ENCODE measurements at places on chromosomes 3 and 15.

DNA sequence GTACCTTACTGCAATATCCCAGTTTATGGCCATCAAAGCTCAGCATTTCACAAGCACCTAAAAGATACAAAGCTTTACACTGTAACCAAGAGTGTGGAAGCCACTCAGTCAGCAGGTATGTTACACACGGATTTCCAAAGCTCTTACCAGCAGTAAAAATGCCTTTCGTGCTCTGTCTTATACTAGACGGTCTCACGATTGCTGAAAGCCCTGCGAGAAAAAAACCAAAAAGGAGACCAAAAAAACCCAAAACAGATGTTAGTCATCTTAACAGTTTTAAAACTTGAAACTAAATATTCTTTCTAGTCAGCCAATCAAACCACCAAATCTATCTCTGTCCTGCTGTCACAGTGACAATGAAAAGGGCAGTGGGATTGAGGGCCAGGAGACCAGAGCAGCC, 39.0 kb downstream of the TAMM41 start:
- DNase-seq, result peak; percentile 61

- no peak for DNase-seq
Measured at GRCh38 chr15:101446518-101447167, 42.9 kb downstream of the PCSK6 start.

DNA sequence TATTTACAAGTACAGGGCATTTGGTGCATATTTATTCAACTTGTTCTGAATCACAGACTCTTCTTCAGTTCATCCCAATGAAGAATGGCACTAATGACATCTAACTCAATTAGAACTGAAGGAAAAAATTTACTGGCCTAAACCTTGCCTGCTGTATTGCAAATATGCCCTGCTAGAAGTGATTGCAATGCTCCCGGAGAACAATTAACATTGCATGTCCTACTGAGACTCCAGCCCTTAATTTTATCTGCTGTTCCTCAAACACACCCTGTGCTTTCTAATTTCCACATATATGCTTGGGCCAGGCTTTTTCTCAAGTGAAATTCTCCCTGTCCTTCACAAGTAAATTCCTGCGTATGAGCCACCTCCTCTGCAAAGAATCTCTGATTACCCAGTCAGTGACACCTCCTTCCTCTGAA, 8.3 kb downstream of the ACKR4 start:
- peak; percentile 69 for DNase-seq

DNA sequence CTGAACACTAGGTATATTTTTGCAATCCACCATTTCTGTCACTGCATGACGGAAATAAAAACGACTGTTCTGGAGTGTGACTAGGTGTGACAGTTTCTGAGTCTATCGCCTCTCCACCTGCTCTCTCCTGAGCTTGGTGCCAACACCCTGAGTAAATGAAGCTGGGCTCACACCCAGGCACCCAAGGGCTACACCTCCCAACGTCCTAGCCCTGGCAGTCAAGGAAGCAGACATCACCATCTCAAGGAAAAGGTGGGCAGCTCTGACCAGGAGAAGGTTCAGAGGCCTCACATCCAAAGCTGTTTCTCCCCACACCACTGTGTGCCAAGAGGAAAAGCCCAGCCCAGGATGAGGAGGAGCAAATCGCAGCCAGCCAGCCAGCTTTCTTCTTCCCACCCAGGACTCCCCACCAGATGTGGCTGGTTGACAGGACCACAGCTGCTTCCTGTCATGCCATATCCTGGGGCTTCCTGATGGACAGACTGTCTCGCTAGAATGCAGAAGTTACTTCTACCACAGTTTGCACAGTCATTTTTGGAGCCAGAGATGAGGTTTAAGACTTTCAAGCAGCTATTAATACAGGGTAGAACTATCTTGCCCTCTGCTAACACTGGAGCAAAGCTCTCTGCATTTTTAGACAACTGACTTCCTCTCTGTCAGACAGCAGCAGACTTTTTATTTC, 3.3 kb downstream of the SCAMP2 start:
- DNase-seq, result peak; percentile 42

DNA sequence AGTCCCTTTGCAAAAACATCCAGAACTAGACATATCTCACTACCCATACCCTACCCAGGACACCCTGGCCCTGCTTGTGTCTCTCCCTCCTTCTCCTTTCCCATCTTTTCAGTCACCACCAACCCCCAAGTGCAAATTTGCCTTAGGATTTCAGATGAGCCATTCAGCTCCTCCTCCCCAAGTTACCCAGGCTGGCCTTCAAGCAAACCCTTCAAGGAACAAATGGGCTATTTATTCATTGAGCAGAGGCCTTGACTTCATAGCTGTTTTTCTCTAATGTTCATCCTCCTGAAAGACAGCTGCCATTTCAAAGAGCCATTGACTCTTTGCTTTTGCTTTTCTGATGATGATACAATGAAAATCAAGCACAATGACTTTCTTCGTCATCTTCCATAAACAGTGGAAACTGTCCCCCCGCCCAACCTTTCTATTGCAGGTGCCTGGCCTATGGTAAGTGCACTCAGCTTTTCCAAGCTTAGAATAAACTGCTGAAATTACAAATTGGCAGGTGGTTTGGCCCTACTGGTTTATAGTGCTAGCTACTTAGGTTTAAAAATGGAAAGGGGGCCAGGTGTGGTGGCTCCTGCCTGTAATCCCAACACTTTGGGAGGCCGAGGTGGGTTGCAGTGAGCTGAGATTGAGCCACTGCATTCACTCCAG, 26.1 kb upstream of the KLHL6 start:
- DNase-seq, result no peak

DNA sequence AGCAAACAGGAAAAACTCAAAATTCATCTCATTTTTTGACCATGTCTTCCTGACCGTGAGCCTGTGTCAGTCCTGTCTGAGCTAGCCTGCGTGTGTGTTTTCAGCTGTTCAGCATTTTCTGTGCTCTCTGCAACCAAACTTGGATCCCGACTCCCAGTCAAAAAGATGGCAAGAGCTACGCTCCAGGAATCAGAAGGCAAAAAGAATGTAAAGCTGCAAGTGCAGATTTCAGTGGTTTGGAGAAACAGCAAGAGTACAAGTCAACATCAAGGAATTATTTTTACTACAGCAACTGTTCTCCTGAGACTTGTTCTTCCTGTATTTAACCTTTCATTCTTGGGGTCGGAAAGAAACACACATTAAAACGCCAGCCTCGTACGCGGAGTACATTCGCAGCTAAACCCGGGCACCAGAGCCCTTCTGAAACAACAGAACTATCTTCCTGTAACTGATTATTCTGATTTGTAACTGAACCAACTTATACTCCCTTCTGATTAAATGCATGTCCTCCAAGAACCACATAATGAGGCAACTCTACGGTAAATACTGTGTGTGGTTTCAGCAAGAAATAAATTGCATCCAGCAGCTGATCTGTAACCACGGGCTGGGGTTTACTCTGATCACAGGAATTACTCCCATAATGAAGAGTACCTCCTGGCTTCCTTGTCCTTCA, 107.4 kb downstream of the LRIG1 start:
- DNase-seq, result no peak

Measured in EH (cell line).